ENCODE measurements at places on chromosomes 3 and 15. TPM values are rescaled to one million over a fixed set of nuclear protein-coding genes. Genes with fewer than 3 reads are reported as not detected.

The AADACL2 gene
- total RNA-seq = not detected

The DTWD1 gene
- 14.1 TPM for total RNA-seq

The HIGD2B gene
- total RNA-seq = 0.88 TPM

The TMEM202 gene
- not detected for total RNA-seq

The TKT gene
- 126 TPM for total RNA-seq

The LYSMD4 gene
- 7.2 TPM for total RNA-seq

The SLC22A13 gene
- 0.85 TPM for total RNA-seq

The GOLGA8G gene
- not detected for total RNA-seq

The UBE2E2 gene
- total RNA-seq = 5.3 TPM

The INTS14 gene
- total RNA-seq = 33.6 TPM

The CYP1A2 gene
- total RNA-seq = not detected

The TNFAIP8L3 gene
- total RNA-seq = not detected

The CCK gene
- total RNA-seq = 0.54 TPM

The RPL39L gene
- 3.1 TPM for total RNA-seq

The FRMD4B gene
- total RNA-seq = 8.5 TPM

The OXTR gene
- total RNA-seq = 0.33 TPM

The SLC41A3 gene
- total RNA-seq = 27.1 TPM

The ACP3 gene
- 0.75 TPM for total RNA-seq

The TAGLN3 gene
- total RNA-seq = not detected

The IFT80 gene
- 22.9 TPM for total RNA-seq

The ANKRD34C gene
- not detected for total RNA-seq

The WWTR1 gene
- 0.73 TPM for total RNA-seq

The CRELD1 gene
- 29.1 TPM for total RNA-seq

The ZNF774 gene
- total RNA-seq = 0.47 TPM

The MYRIP gene
- total RNA-seq = not detected

The MANF gene
- 51.7 TPM for total RNA-seq
